ENCODE measurements at places on chromosomes 4 and X. TPM values are rescaled to one million over a fixed set of nuclear protein-coding genes. Genes with fewer than 3 reads are reported as not detected.

DNA sequence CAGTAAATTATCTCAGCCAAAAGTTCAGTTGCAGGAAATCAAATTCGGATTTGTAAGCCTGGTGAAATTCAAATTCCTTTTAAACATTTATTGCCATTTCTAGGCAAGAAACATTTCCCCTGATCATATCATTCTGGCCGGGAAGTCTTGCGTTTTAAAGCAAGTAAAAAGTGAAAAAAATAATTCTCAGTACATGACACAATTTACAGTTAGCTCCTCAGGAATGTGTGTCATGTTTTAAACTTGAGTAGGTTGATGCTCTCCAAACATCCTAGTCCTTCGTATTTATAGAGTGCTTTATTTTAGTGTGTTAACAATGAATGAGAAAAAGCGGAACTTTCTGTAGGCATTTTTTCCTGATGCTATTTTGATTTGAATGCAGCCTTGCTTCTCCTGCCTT, 158.3 kb upstream of the SCML1 start:
- no peak for DNase-seq

S100P gene
- 8.3 TPM for total RNA-seq

MSMO1 gene
- total RNA-seq = 51.6 TPM

- no peak for DNase-seq
Observed at GRCh38 chrX:24298191-24298590, 15.7 kb downstream of the SUPT20HL2 start.

GRCh38 chr4:154467886-154468285, 23.7 kb downstream of the DCHS2 start:
- no peak for DNase-seq

GYPA gene
- total RNA-seq = not detected

DNA sequence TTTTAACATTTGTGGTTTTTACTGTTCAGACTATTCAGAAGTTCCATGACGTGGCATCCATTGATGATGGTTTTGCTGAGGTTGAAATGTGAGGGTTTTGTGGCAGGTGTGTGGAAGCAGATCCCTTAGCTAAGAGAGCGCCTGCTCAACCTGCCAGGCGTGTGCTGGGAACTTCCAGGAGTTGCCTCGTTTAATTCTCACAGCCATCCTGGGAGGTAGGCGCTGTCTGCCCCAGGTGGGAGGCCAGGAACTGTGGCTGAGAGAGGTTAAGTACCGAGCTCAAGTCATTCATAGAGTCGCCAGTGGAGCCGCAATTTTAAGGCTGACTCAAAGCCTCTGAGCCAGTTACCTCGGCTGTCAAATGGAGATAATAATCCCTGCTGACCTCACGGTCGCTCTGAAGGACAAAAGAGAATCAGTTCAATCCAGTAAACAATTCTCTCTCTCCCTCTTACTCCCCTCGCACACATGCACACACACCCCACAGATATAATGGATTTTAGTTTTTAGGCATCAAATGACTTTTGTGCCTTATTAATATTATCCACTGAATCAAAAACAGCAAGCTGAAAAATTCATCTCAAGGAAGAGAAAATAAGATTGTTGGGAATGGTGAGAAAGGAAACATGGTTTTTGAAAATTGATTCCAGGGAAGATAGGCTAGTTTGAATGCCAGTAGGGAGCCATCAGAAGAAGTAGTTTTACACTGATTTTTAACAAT, 171.3 kb downstream of the PTTG2 start:
- DNase-seq = peak; percentile 80

DNA sequence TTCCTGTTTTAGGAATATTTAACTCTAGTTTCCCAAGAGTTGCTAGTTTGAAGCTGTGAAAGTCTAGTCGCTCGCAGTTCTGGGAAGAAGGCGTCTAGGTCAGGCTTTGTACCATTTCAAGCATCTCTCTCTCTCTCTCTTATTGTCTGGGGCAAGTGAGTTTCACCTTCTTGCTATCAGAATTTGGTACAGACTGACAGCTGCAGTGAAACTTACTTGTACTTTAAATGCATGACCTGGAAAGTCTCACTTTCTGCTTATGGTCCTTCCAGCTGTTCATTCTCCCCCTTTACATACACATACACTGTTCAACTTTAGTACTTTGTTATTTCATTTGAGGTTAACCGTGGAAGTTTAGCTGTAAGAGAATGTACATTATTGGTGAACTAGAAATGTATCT, 4.4 kb downstream of the FRMPD4 start:
- no peak for DNase-seq

DNA sequence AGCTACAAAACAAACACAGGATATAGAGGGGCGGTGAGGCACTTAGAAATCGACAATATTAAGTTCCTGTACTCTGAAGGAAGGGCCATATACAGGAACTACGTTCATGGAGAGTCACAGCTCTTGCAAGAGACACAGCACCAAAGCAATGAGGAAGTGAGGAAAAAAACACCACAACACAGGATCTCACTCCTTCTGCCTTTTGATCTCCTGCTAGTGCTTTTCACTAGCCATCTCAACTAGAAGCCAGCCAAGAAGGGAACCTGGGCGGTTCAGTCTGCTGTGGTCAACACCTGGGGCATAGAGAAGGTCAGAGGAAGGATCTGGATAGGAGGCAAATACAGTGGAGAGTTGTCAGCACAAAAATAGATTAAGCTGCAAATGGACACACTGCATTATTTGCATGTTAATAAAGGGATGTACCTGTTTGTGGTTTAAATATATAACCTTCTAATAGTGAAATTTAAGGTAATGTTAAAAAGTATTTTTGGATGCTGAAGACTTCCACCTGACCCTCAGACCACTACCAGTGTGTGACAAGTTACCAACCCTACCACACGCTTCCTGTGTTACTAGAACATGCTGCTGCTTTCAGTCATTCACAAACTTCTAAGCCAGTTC, 104.6 kb downstream of the DTHD1 start:
- peak; percentile 64 for DNase-seq

FRG2 gene
- total RNA-seq = not detected

DNA sequence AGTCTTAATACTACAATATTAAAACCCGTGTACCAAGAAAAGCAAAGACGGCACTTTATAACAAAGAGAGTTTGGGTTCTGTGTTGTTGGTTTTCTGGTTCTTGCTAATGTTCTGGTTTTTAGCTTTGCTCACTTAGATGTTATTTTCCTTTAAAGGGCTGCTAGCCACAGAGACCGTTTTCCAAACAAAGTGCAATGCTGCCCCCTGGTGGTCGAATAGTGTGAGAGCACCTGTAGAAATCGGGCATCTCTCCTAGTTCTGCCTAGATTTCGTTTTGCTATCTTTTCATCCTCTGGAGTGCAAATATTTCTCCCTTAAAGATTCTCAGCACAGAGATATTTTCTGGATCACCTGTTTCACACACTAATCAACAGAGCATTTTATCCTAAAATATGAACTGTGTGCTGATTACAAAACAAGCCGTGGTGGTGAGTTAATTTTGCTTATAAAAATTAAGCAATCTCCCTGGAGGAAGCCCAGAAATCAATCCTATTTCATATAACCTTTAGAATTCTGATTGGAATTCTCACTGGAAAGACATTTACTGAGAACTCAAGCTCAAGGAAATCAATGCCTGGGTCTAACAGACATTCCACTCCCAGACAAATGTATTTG, 334.5 kb upstream of the NOCT start:
- DNase-seq = peak; percentile 81

All from activated CD8-positive, alpha-beta T cell treated with anti-CD3 and anti-CD28 coated beads, Interleukin-2, amount 10 ng/mL, durations not matched to agents 7 days and 5 days (primary cell).